ENCODE measurements at places on chromosomes 4 and X.

GRCh38 chr4:139898293-139898692, 232.7 kb downstream of the MGST2 start:
- no peak for DNase-seq

- DNase-seq = no peak
Measured at GRCh38 chrX:115367951-115368350, 78.4 kb downstream of the LUZP4 start.

DNA sequence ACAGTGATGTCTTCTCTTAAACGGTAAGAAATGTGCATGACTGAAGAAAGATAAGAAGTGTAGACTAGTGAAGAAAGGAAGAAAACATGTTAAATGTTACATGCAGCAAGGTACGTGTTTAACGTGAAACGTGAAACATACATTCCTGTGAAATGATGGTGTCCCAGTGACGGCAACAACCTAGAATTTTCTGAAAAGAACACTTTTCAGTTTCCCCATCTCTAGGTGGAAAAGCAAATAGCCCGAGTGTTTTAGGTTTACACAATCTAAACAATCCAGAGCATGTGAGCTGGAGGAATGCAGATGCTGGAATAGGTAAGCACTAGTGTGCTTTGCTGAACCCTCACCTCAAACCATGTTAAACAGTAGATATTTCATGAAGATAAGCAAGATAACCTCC, 60.7 kb downstream of the CLNK start:
- DNase-seq = no peak

GRCh38 chrX:123673813-123674212, 59.0 kb downstream of the THOC2 start:
- no peak for DNase-seq

DNA sequence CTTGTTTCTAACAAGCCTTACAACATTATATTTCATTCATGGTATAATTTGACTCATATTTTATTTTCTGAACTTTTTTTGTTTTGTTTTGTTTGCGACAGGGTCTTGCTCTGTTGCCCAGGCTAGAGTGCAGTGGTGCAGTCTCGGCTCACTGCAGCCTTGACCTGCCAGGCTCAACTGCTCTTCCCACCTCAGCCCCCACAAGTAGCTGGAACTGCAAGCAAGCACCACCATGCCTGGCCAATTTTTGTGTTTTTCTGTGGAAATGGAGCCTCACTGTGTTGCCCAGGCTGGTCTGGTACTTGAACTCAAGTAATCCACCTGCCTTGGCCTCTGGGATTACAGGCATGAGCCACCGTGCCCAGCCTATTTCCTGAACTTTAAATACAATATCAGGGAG, 42.5 kb downstream of the GRID2 start:
- no peak for DNase-seq

DNA sequence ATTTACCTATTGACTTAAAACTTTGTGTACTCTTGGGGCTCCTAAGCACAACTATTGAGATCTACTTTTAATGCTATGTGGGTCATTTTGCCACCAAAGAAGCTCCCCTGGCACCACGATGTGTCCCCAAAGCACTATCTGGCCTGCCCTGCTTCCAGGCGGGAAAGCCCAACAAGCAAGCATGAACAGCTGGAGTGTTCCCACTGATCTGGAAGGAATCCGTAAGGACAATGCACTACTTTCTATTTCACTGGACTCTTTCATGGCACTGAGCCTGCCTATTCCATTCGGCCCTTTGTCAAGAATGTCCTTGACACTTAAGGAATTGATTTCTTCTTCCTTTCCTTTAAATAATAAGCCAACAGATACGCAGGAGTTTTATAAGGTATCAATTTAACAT, 38.8 kb downstream of the GRIA3 start:
- DNase-seq = no peak

- no peak for DNase-seq
Measured at GRCh38 chr4:173218411-173219125, 50.0 kb downstream of the GALNT7 start.

DNA sequence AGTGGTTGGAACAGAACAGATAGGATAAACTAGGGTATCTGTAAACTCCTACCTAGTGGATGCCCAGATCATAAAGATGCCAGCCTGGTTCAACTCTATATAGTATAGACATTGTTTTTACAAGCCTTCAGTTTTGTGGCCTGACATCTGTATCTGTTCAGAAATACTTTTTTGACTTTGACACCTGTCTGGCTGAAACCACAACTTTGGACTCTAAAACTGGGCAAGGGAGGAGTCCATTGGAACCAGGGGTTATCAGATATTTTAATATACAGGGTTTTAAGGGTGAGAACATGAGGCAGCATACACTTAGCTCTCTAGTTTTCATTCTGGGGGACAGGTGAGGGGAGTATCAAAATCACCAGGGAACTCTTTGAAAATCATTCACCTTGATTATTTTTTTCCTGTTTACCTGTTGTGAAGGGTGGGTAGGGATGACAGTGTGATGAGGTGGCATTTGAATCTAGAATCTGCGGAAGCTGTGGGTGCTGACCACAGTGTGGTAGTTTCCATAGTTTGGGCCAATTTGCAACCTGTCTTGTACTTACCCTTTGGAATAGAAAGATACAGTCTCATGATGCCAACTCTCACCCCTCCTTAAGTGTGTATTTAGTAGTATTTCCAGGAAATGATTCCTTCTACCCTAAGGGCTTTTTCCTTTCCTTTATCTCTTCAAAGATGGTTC, 20.6 kb downstream of the GAB1 start:
- DNase-seq = no peak

DNA sequence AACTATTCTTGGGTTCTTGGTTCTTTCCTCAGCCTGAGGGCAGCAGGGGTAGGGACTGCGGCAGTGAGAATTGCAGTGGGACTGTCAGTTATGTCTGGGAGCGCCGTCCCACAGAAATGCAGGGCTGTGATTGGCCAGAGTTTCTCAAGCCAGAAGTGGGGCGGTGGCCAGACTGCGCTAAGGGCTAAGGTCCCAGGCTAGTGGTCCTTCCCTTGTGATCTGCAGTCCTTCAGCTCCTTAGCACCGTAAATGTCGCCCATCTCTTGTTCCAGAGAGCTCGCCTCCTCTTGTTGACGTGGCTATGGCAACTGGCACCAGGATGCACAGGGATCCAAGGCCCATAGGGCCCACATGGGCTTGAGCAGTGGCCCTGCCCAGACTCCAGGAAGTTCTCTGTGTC, 223.5 kb downstream of the GRIA2 start:
- no peak for DNase-seq

DNA sequence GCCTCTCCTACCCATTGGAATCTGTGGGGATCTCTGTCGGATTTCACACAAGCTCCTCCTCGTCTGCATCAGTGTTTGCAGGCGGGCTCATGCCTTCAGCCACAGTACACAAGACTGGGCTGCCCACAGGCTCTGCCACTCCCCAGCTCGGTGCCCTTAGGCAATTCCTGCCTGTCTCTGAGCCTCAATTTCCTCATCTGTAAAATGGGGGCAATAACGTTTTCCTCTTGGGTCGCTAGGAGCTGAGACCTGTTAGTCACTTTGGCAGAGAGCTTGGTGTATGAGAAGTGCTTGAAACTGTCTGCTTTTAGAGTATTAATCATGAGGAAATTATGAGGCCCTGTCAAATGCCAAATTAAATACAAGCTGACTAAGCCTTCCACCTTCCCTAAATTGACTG, 27.6 kb upstream of the MSX1 start:
- no peak for DNase-seq

GRCh38 chr4:161519611-161520010, 644.2 kb downstream of the FSTL5 start:
- DNase-seq = no peak

DNA sequence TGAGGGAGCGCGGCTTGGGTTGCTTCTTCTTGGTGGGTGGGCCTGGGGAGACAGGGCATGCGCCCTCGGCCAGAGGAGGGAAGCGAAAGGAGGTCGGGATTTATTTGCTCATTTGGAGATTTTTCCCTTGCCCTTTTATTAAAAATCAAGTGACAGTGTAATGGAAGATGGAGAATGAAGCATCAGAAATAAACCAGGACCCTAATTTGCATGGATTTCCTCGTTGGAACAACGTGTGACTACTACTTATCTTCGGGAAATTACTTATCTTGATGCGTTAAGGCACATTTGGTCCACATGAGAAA, 709 bp upstream of the CLOCK start:
- no peak for DNase-seq

DNA sequence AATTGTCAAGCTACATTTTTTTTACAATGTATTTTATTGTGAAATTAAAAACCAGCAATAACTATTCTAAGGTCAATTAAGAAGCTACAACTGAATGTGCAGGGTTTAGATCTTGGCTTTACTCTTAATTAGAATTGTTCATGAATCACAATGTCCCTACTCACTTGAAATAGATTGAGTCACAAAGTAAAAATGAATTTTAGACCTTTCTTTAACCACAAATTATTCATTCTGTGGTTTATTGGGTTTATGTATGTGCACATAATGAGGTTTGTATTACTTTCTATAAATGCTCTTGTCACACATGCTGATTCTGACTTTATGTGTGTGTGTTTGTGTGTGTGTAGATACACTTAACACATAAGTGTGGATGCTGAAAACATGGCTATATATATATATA, 647.0 kb upstream of the AADAT start:
- DNase-seq = no peak

DNA sequence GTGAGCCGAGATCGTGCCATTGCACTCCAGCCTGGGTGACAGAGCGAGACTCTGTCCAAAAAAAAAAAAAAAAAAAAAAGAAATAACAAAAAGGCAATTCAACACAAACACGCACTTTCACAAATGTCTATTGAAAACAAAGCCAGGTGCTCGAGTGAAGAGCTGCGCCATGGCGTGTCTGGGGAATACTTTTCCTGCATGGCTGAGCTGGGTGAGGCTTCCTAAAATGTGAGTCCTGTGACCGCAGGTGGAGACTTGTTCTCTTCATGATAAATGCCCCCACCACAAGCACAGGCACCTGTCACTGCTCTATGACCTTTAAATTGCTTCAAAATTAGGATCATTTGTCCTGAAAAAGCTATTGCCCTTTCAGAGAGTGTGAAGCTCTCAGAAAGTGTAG, 4.0 kb upstream of the ABLIM2 start:
- DNase-seq = no peak

DNA sequence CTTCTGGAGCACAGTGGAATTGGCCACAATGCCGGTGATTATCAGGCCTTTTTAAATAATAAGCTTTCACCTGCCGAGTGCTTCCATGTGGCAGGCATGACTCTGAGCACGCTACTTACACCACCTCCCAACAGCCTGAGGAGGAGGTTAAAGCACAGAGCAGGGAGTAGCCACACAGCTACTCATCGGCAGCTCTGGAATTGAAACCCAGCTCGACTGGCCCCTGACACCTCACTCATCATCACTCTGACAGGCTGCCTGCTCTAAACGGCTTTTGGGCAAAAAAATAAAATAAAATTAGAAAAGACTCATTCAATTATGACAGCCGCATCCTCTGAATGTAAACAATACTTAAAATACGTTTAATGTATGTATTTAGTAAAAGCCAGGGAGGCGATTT, 326.4 kb upstream of the NOCT start:
- DNase-seq = no peak

- DNase-seq = peak; percentile 20
Measured at GRCh38 chr4:67327245-67328017, 217.9 kb downstream of the CENPC start.

GRCh38 chr4:101256222-101256621, 91.1 kb downstream of the PPP3CA start:
- no peak for DNase-seq

- DNase-seq = no peak
Measured at GRCh38 chr4:127335073-127335620, 297.6 kb upstream of the INTU start.

DNA sequence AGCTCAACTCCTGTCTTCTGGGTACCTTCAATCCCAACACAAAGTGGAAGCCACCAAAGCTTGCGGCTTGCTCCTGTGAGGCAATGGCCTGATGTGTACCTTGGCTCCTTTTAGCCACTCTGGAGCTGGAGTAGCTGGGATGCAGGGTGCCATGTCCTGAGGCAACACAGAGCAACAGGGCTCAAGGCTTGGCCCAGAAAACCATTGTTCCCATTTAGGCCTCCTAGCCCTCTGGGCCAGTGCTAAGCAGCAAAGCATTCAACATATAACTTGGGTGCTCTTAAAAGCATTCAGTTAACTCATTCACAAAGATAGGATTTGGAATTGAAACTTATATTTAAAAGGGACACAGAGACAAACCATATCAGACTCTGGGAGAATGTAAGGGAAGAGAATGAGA, 194.5 kb upstream of the ARHGEF9 start:
- DNase-seq = no peak

DNA sequence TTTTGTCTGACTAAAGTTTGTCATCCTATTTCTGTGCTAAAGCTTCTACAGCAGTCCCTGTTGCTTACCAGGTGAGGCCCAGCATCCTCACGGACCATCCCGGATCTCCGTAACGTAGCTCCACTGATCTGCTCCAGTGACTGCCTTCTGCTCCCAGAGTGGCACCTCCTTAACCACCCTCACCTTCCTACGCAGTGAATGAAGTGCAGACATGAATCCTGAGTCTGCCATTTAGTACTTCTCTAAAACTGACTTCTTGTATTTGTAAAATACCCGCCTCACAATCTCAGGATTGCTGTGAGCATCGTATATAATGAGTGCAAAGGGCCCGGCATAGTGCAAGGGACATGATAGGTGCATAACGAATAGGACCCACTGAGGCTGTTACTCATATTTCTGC, 27.7 kb upstream of the ACSL1 start:
- DNase-seq = no peak

DNA sequence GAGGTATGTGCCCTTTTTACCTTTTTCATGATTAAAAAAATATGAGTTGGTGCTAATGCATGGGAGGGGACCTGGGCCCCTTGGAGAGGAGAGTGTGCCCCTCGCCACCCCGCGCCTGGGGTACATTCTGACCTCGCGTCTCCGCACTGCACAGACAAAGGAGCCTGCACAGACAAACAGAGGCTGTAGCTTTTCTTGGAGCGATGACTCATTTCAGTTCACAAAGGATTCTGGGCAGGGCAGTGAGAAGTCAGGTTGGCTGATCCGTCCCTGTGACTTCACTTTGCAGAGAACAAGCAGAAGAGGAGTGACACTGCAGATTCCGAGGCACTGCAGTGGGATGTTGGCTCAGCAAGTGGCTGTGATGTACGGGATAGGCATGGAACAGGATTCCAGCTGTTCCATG, 82.9 kb downstream of the STOX2 start:
- no peak for DNase-seq

DNA sequence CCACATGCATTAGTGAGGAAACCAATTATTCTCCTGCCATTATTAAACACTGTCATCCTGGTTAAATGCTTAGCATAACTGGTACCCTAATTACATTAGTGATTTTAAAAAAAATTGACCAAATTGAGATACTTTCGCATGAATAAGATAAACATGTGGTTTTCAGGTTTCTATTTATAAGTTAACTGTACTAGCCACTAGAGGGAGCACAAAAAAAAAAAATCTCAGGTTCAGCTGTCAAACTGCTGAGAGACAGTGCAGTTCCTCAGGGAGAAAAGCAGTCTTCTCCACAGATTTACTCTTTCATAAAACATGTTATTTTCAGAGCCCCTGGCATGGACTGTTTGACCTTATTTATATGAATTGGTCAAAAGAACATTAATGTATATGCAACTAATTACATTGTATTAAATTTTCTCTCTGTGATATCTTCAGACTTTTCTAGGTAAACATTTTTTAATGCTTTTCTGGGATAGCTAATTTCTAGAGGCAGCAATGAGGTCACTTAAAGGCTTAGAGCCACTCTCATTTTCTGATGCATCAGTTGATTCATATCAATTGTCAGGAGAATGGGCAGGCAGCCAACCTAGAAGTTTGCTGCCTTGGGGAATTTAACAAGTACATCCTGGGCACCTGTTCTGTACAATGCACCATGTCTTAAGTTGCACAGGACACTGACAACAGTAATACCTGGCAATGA, 167.5 kb downstream of the CDS1 start:
- DNase-seq = no peak
